Activated T-cell treated with anti-CD3 and anti-CD28 coated beads, Interleukin-2, amount 50 U/mL, for 72 hours (primary cell): ENCODE measurements at places on chromosomes 12 and 14. TPM values are rescaled to one million over a fixed set of nuclear protein-coding genes. Genes with fewer than 3 reads are reported as not detected.

PAWR gene
- total RNA-seq, result 4.4 TPM

PZP gene
- total RNA-seq, result not detected

GRCh38 chr14:96050482-96050881 is 11.3 kb downstream of the C14orf132 start:
- H3K4me3 ChIP-seq, result no peak overlapping the region
- no peaks in the 10 kb centered on the region for H3K27me3 ChIP-seq
- no peak overlapping the region for H3K27ac ChIP-seq
- no peak for DNase-seq

DNA sequence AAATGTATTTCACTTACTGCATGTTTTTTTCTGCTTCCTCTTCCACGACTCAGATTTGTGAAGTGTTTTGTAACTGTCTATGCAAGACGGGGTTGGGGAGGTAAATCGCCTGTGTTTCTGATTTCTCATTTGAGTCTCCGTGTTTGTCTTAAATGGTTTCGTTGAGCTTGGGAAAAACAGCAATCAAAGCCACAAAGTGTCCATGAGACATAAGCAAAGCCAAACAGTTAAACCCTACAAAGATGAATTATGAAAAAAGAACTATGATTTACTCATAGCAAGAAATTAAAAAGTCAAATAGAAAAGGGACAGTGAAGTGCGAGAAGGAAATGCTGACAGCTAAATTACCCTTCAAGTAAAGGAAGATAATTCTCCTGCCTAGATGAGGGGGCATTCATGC is 164.3 kb upstream of the TMPO start:
- H3K36me3 ChIP-seq, result no peaks in the 10 kb centered on the region
- H3K4me1 ChIP-seq, result peaks cover 5% of the 10 kb centered on the region
- DNase-seq, result no peak
- H3K27me3 ChIP-seq, result peaks cover 5% of the 10 kb centered on the region

- peak; percentile 51 for DNase-seq
- H3K27me3 ChIP-seq, result peaks cover 10% of the 10 kb centered on the region
- no peak overlapping the region for H3K4me3 ChIP-seq
- H3K4me1 ChIP-seq, result peaks cover 9% of the 10 kb centered on the region
Observed at GRCh38 chr12:14716848-14717444, 20.5 kb upstream of the GUCY2C start.

GRCh38 chr12:21695986-21696385 is 38.3 kb upstream of the LDHB start:
- peaks cover under 1% of the 10 kb centered on the region for H3K4me1 ChIP-seq
- H3K4me3 ChIP-seq, result no peak overlapping the region
- H3K27ac ChIP-seq, result no peak overlapping the region
- no peak for DNase-seq
- H3K27me3 ChIP-seq, result no peaks in the 10 kb centered on the region

DNA sequence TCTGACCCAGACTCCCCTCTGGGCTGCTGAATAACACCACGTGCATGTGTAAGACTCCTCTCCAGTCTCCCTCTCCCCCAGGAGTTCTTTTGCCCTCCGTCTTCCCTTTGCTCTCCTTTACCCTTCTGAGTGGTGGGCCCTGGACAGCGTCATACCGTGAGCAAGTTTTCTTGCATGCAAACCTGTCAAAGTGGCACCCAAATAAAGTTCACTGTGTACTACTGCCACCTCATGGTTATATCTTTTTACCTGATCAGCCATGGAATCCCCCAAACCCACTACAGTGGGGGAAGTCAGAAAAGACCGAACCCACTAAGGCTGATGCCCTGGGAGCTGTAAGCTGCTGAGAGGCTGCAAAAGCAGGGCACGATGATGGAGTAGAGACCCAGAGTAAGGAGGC is 131.1 kb upstream of the VRK1 start:
- no peaks in the 10 kb centered on the region for H3K4me1 ChIP-seq
- DNase-seq, result no peak
- H3K4me3 ChIP-seq, result no peak overlapping the region
- H3K27ac ChIP-seq, result no peak overlapping the region
- peaks cover 51% of the 10 kb centered on the region for H3K27me3 ChIP-seq

GRCh38 chr14:30266290-30266689 is 292.7 kb upstream of the G2E3 start:
- H3K4me1 ChIP-seq, result peaks cover 8% of the 10 kb centered on the region
- H3K36me3 ChIP-seq, result no peaks in the 10 kb centered on the region
- no peak for DNase-seq
- no peak overlapping the region for H3K4me3 ChIP-seq
- H3K27me3 ChIP-seq, result peaks cover 12% of the 10 kb centered on the region

- H3K36me3 ChIP-seq, result peaks cover 3% of the 10 kb centered on the region
- no peak overlapping the region for H3K27ac ChIP-seq
- H3K4me1 ChIP-seq, result peaks cover 8% of the 10 kb centered on the region
- no peak for DNase-seq
Observed at GRCh38 chr12:121933522-121934308, 15.3 kb downstream of the CFAP251 start.

GRCh38 chr14:71487449-71487848 is 444.8 kb upstream of the RGS6 start:
- no peak overlapping the region for H3K4me3 ChIP-seq
- peaks cover 3% of the 10 kb centered on the region for H3K36me3 ChIP-seq
- no peaks in the 10 kb centered on the region for H3K27me3 ChIP-seq
- DNase-seq, result no peak
- peaks cover 23% of the 10 kb centered on the region for H3K4me1 ChIP-seq
- no peak overlapping the region for H3K27ac ChIP-seq

- H3K27me3 ChIP-seq, result no peaks in the 10 kb centered on the region
- no peak overlapping the region for H3K27ac ChIP-seq
- peaks cover 17% of the 10 kb centered on the region for H3K4me1 ChIP-seq
- DNase-seq, result no peak
Observed at GRCh38 chr12:67712011-67712410, 63.5 kb downstream of the DYRK2 start.

DNA sequence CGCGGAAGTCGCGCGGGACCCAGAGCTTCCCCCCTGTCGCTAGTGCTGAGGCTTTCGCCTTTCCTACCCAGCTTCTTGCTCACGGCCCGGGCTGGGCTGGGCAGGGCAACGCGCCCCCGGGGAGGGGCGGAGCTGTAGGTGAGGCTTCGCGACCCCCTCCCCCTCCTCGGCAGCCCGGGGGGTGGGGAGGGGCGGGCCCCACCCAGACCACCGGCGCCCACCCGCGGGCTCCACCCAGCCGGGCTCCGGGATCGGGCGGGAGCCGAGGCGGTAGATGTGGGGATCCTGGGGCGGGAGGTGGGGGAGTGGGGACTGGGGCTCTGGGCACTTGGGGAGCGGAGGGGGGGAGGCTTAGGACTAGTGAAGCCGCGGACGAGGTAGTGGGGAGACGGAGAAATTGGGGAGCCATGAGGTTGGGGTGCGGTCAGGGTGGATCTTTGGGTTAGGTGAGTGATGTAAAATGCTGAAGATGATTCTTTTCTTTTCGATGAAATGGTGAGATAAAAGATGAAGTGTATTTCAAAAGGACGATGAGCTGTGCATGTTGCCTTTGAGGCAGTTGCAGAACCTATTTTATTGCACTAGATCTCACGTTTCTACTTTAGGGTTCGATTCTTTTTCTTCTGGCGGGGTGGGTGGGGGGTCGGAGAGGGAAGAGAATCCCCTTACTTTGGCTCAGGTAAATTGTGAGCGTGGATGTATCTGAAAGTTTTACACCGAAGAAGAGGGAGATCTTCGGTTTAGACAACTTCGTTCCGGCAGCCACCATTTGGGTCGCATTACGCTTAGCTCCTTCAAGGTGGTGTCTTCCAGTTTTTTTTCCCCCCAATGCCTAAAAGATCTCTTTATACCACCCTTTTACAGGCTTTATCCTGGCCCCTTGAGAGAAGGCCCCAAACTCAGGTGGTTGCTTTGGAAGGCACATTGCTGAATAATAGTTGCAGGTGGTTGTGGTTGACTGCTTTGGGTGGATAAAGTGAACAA is 619 bp downstream of the ERC1 start:
- H3K27ac ChIP-seq, result peak overlapping the region; percentile 96
- no peaks in the 10 kb centered on the region for H3K27me3 ChIP-seq
- DNase-seq, result peak; percentile 42

- H3K4me1 ChIP-seq, result peaks cover 64% of the 10 kb centered on the region
- peaks cover 14% of the 10 kb centered on the region for H3K36me3 ChIP-seq
- H3K27me3 ChIP-seq, result no peaks in the 10 kb centered on the region
- H3K4me3 ChIP-seq, result peak overlapping the region; percentile 99
- DNase-seq, result no peak
Observed at GRCh38 chr12:31729705-31730104, 884 bp upstream of the AMN1 start.
